Vagina (tissue), 2 donors: ENCODE measurements at places on chromosomes 4 and X. TPM values are rescaled to one million over a fixed set of nuclear protein-coding genes. Genes with fewer than 3 reads are reported as not detected.

GRCh38 chr4:150682126-150682525 lies 100.2 kb downstream of the MAB21L2 start:
- no peak for DNase-seq

- DNase-seq: no peak
These were observed 27.4 kb downstream of the TMPRSS11A start for GRCh38 chr4:67935888-67936287.

The SATL1 gene
- not detected for total RNA-seq

DNA sequence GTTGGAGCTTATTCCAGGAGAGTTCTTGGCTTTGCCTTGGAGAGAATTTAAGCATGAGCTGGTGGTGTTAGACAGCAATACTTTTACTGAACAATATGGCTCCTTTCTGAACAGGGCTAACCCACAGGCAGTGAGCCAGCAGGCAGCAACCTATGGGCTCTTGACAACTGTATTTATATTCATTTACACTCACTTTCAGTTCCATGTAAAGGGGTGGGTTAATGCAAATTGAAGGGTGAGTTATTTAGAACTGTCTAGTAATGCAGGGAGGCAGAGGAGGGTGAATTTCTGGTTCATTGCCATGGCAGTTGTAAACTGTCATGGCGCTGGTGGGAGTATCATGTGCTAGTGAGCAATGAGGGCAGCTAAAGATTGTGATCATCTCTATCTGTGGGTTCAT lies 15.7 kb downstream of the FOXR2 start:
- no peak for DNase-seq

DNA sequence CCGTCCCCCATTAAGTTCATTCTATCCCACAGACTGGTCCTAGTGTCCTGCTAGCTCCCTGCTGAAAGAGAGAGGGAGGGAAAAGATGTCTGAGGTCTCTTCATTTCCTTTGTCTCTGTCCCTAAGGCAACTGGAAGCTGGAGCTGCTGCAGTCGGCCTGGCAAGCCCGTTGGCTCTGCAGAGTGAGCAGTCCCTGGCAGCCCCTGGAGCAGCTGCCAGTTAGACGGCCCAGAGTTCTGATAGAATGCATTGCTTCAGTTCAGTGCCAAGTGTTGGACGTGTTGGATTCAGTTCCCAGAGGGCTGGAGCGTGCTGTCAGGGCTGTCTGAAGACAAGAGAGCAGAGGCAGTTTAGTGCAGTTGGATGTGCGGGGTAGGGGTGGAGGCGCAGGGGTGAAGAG lies 975 bp downstream of the KCNE5 start:
- DNase-seq: no peak

The CPE gene
- total RNA-seq: 103 TPM

The FAM90A26 gene
- not detected for total RNA-seq

DNA sequence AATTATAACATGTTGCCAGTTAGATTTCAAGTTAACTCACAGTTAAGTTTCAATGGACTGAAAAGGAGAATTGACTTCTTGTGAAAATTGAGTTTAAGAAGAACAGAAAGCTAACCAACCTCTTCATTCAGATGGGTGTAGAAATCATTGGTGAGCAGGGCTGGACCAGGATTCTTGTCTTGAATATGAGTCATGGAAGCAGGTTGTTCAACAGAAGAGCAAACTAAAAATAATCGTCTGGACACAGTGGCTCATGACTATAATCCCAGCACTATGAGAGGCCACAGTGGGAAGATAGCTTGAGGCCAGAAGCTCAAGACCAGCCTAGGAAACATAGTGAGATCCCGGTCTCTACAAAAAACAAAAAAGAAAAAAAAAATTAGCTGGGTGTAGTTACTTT lies 98.2 kb downstream of the ARSJ start:
- DNase-seq: no peak

GRCh38 chrX:78102091-78102490 lies 2.0 kb upstream of the PGK1 start:
- no peak for DNase-seq

The UBE2A gene
- total RNA-seq: 35.8 TPM
